ENCODE measurements at places on chromosomes 2 and 18.

GRCh38 chr2:171201271-171201670 is 40.6 kb upstream of the TLK1 start:
- no peak for DNase-seq

GRCh38 chr2:85199698-85200097 is 66.5 kb downstream of the TCF7L1 start:
- no peak for DNase-seq

- DNase-seq, result no peak
These were observed 213.8 kb downstream of the BCL2 start for GRCh38 chr18:63105636-63106316.

DNA sequence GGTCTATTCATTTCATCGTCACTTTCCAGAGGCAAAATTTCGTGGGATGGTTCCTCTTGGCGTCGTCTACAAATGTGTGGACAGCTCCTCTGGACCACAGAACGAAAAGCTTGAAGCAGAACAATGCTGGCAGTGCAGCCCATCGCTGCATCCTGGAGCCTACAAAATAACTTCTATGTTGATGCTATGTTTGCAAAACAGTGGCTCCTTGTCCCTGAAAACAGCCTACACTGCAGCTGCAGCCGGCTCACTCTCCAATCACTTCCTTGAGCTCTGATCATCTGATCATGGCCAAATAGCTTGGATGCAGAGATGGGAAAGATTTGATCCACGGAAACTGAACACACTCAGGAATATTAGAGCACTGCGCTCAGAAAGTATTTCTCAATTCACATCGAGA is 60.0 kb downstream of the DOCK10 start:
- DNase-seq, result peak; percentile 71

GRCh38 chr2:20635675-20636584 is 15.0 kb downstream of the HS1BP3 start:
- DNase-seq, result peak; percentile 81

- DNase-seq, result no peak
These were observed 246.6 kb downstream of the SETBP1 start for GRCh38 chr18:44927127-44927849.

GRCh38 chr18:22728481-22729105 is 204.5 kb upstream of the RBBP8 start:
- no peak for DNase-seq

- no peak for DNase-seq
These were observed 22.0 kb upstream of the LNPK start for GRCh38 chr2:176024083-176024482.

- no peak for DNase-seq
These were observed 223.1 kb downstream of the C1D start for GRCh38 chr2:67839668-67840067.

DNA sequence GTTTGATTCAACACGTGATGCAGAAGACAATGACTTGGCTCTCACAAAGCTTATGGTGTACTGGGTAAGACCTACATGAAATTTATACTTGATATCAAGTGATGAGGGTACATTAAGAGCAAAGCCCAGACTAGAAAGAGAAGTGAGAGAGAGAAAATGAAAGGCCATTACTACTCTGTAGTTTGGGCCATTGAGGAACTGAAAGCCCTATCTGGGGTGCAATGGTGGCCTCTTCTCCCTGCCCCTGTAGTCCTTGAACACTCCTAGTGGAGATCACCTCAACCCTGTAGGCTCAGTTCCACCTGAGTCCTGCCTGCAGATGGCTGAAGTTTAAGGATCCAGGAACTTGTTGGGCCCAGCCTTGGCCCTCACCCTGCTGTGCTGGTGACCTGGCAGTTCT is 569.8 kb upstream of the MEX3C start:
- no peak for DNase-seq

GRCh38 chr2:149872638-149873150 is 285.1 kb upstream of the MMADHC start:
- DNase-seq, result no peak

DNA sequence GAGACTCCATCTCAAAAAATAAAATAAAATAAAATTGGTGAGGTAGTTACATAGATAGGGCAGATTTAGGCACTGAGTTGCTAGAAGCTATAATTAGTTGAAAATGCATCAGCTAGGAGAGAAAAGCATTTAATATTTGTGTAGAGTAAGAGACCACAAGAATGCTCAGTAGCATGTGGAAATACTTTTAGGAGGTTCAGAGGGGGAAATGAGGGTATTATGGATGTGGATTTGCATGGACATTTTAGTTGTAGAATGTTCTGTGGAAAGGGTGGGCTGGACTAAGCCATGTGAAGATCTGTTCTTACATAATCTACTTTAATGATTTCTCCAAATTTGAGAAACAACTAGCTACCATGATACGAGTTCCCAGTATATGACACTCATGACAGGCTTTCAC is 95.5 kb downstream of the ATP9B start:
- DNase-seq, result no peak

DNA sequence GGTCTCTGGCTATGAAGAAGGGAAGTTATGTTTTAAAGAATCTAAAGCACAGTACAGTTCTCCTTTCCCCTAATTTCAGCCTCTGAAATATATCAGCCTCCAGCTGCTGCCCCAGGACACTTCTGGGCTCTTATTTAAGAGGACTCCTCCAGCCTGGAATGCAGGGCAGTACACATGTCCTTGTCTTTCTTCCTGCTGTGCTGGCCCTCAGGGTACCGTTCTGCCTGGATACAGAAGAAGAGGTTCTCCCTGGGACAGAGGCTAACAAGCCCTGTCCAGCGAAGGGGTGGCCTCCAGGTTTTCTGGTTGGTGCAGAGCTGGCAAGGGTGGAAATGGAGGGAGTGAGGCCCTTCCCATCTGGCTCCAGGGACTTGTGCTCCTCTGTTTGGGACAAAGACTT is 22.1 kb downstream of the MLPH start:
- no peak for DNase-seq

DNA sequence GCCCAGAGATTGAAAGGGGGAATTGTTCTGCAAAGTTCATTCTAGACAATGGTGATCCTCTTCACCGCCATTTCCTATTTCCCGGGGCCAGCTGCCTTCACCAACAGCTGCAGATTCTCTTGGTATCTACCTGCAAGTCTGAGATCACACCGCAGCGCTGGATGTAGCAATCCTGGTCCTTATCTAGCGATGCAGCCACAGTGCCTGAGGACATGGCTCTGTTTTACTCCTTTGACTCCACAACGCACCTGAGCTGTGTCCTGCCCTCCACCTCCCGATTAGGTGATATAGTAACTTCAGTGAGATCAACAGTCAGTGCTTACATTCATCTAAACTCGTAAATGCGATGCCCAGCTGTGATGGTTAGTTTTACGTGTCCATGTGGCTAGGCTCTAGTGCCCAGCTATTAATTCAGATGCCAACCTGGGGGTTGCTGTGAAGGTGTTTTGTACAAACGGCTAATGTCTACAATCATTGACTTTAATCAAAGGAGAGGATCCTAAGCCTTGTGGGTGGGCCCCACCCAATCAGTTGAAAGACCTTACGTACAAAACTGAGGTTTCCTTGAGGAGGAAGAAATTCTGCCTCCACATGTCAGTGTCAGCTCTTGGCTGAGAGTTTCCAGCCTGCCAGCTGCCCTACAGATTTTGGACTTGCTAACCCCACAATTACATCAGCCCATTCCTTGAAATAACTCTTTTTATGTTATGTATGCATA is 189.8 kb downstream of the SH3BP4 start:
- DNase-seq, result no peak

DNA sequence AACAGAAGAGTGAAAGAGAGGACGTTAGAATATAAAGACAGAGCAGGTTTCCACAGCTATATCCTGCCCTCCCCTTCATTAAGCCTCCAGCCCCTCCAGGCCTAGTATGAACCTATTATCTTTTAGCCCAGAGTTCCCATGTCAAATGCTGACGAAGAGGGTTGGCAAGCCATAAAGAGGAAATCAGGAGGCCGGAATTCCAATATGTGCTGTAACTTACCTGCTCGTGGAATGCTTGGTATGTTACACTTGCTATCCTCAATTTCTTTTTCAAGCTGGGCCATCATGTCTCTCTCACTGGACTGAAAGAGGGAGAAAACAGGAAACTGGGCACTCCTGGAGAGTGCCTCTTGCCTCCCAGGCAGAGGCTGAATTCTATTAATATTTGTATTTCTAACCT is 264.1 kb downstream of the TRIB2 start:
- no peak for DNase-seq

- DNase-seq, result no peak
These were observed 179.9 kb upstream of the NETO1 start for GRCh38 chr18:73047688-73048087.

GRCh38 chr2:172299741-172300140 is 127.6 kb upstream of the ITGA6 start:
- DNase-seq, result no peak

DNA sequence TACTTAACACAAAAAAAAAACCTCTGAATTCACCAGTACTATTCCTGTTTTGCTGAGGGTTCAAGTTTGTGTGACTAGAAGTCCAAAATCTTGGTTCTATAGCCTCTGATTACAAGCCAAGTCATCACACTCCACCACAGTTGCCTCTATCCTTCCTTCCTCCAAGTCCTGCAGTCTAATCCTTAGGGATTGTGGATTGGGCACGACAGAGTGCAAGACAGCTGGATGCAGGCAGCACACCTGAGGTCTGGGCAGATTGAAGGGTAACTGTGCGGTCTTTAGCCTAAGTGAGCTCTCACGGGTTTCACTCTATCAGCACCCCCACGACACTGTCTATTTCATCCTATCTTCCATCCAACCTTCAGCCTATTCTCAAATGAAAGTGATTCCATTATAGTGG is 299.4 kb upstream of the ID2 start:
- no peak for DNase-seq

GRCh38 chr2:130869441-130870160 is 32.9 kb downstream of the ARHGEF4 start:
- peak; percentile 75 for DNase-seq

DNA sequence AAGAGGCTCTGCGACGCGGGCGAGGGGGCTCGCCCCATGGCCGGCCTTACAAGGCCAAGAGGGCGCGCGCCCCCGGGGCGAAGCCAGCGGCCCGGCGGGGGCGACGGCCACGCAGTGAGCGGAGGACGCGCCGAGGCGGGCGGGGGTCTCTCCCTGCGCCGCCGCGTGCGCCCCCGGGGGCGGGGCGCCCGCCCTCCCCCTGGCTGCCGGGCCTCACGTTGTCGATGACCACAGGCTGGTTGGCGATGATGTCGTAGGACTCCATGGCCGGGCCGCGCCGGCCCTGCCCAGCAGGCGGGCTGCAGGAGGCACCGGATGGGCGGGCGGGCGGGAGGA is 250 bp downstream of the ACTR1B start:
- no peak for DNase-seq

DNA sequence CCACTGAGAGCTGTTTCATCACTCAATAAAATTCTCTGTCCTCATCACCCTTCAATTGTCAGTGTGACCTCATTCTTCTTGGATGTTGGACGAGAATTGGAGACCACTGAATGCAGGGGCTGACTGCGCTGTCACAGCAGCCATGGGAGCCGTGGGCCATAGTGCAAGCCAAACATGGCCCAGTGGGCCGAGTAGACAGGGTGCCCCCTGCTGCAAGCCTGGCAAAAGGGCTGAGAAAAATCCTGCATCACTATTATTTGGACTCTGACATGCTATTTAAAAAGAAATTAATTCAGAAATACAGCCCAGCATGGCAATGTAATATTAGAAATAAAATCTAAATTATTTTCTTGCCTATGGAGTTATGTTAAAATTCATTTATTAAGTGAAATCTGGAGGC is 67.8 kb upstream of the FAM98A start:
- no peak for DNase-seq

DNA sequence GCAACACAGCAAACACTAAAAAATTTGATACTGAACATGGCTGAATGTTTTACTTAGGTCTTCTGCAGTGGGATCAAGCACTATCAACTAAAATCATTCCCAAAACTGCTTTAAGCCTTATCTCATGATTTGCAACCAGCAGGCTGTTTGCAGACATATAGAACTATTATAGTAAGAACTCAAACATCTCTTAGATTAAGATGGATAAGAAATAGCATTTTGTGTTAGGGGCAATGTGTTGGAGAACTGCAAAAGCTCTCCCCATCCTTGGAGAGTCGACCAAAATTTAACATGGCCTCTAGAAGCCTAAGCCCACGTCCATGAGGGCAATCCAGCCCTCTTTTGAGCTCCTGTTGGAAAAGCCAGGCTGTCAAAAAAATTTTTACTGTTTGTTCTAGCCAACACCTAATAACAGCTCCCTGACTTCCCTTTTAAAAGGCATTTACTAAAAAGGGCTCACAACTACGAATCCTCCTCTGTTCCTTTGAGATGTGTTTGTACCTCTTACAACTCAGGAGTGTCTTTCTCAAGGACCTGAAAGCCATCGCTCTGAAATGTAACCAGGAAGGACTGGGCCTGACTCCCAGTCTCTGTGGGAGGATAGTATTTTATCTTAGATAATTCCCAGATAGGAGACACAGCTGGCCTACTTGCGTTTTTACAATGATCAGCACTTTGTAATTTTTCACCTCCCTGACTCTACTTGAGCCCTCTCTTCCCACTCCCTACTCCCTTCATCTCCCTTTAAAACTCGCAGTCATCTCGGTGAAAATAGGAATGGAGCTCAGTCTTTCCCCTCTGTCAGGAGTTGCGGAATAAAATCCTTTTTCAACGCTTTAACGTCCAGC is 1.4 kb downstream of the KRCC1 start:
- no peak for DNase-seq

DNA sequence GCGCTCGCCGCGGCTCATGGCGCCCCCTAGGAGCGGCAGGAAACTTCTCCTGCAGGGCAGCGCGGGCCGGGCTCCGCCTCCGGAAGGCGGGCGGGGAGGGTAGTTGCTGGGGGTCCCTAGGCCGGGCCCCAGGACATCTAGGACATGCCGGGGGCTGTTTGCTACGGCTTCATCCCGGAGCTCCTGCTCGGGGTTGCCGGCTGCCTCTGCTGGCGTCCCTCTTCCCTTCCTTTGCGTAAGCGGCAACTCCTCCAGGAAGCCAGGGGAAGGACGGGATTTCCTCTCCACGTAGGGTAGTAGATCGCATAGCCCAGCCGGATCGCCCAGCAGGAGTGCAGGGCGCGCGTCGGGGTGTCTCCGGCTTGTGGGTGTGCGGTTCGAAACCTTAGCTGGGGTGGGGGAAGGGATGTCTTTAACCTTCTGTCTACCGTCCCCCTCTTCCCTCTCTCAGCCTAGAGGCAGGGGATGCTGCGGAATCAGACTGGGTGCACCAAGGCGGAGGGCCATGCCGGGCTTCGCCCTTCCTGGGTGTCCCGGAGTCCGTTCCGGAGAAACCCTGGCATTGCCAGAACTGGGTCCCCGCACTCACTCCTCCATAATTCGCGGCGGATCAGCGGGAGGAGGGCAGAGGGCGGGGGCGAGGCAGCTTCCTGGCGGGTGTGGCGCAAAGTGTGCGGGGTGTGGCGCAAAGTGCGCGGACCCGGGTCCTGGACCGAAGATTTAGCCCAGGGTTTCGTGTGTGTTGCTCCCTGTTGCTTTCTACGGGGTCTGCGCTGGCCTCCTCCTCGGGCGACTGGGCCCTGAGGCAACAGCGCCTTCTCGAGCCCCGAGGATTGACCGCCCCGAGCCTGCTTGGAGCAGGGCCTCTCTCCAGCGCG is 12.2 kb upstream of the SKOR2 start:
- DNase-seq, result no peak

GRCh38 chr18:25256439-25256838 is 95.5 kb downstream of the ZNF521 start:
- DNase-seq, result no peak

Data from substantia nigra (tissue), 51 donors.